ENCODE measurements at places on chromosomes 6 and 20. TPM values are rescaled to one million over a fixed set of nuclear protein-coding genes. Genes with fewer than 3 reads are reported as not detected.

GRCh38 chr6:74603322-74604076 is 602.4 kb downstream of the COL12A1 start:
- no peak for DNase-seq

DNA sequence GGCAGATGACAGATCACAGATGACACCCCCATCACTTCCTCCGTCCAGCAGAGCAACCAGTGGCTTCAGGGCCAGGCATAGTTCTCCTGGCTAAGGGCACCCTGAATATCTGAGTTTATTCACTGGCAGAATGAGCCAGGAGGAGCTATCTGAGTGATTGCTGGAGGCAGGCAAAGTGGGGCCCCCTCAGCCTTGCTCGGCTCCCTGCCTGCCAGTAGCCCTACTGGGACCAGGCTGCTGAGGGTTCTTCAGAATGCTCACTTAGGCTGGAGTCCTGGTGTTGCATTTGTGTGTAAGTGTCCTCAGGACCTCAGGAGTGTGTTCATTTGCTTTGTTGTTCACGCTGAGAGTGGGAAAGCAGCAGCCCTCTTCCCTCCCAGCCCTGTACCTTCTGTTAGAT is 31.2 kb downstream of the CHMP4B start:
- DNase-seq: no peak

GRCh38 chr6:116390581-116390980 is 19.8 kb downstream of the DSE start:
- no peak for DNase-seq

DNA sequence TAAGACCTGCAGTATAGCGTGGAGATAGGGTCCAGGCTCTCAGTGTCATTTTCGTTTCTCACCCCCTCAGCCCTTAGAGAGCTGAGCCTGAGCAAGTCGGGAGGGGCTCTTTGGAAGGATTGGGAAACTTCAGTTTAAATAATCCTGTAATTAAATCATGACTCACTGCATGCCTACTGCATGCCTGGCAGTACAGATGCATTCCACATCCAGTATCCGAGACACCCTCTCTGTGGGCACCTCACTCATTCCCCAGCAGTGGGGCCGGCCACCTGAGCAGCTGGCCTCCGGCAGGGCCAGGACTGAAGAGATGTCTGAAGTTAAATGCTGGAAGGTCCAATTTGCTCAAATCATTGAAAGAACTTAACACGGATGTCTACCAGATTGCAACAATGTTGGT is 316.6 kb downstream of the THBS2 start:
- DNase-seq: no peak

DNA sequence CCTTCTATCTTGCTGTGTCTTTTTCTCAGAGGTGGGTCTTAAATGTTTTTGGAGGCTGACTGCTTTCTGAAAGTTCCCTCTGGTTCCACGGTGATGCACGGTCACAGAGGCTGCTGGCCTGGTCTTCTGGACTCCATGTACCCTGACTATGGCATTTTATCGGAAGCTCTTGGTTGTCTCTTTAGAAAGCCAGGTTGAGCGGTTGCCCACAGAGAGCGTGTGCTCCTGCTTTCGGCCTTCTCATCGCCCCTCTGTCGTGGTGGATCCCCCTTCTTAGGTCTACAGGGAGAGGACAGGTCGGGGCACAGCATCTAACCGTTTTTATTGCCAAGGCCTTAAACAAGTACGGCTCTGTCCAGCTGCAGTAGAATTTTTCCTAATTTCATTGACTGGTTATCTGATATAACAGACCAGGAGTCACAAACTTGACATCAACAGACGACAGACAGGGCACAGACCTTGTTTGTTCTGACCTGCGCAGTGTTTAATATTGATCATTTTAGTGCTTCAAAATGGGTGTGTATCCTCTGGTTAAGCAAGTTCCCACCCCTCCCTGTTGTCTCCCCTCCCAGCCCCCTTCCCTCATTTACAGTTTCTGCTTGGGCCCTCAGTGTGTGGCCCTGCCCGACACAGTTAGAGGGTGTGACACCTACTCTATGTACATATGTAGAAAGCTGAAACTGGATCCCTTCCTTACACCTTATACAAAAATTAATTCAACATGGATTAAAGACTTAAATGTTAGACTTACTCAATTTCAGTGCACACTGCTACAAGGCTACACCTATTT is 24.7 kb downstream of the SYTL3 start:
- no peak for DNase-seq

DNA sequence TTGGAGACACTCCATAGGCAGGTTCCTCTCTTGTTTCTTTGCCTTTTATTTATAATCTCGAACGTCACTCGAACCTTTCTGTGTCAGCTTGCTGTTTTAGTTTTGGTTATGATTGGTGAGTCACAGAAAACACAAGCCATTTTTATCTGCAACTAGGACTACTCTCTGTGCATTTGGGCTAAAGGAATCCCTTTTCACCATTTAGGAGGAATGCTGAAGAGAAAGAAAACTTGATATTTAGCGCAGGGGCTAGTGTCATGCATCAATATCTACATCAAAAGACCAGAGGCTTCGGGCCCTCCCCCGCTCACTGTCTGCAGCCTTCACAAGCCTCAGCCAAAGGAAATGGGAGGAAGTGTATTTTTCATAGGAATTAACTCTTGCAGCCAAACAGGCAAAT is 507.8 kb upstream of the CITED2 start:
- DNase-seq: no peak

DNA sequence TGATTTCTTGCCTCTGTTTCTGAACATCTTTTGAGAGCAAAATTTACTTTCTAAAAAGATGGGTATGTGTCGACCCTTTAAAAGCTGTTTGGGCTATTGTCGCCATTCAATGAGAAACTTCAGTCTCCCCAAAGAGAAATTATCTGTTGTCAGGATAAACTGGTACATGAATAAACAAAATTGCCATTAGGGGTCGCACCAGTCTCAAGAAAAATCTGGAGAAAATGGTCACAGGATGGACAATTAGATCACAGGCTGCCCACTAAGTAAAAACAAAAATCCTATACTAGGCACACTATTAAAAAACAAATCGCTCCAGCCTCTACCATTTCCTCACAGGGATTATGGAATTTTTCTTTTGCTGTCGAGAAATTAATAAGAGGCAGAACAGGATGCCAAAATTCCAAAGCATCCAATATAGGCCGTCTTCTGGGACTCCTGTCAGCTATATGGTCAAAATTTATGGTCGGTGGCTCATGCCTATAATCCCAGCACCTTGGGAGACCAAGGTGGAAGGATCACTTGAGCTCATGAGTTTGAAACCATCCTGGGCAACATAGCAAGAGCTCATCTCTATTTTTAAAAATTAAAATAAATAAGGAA is 5.5 kb upstream of the HLA-E start:
- DNase-seq: peak; percentile 13

DNA sequence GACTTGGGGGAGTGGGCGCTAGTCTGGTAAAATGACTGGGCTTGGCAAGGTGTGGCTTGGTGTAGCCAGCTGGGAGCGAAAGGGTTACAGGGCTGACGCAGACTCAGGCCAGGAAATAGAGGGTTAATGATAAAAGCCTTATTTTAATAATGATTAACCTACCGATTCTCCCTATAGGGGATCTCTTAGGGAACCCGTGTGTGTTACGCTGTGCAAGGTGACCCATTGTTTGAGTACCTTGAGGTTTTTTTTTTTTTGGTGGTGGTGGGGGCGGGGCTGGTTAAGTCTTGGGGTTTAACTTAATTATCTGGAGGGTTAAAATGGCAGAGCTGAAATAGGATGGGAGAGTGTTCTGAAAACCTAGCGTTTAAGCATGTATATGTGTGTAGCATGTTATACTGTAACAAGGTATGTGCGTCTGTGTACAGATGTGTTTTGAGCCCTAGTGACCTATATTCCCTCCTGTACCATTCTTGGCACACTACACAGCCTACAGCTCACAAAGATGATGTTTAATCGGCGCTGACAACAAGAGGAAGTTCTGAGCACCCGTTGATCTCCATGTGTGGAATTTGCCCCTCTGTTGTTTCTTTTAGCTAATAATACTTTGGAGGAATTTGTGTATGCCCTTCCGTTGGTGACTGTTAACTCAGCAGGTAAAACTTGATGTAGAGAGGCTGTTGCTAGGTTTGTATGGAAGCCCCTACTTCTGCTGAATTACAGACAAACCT is 1.3 kb downstream of the CARMIL1 start:
- no peak for DNase-seq

DNA sequence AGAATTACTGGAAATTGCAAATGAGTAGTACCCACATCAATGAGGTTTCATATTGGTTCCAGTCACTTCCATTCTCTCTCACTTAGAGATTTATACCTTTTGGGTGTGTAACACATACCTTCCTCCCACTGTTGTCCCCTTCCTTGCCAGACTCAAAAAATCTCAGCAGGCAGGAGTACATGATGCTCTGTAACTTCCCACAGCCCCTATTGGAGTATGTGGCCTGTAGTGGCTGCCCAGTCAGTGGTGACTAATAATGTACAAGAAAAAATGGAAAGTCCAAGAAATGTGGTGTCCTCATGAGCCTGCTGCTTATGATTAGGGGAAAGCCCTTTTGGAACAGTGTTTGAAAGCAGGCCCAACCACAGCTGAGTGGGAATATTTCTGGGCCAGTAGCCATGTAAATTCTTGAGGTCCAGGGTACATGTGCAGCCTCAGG is 312.0 kb downstream of the ZFAND3 start:
- DNase-seq: no peak

- no peak for DNase-seq
Observed at GRCh38 chr20:56788671-56789610, 159.8 kb downstream of the TFAP2C start.

GRCh38 chr6:74114428-74114827 is 418.4 kb downstream of the CD109 start:
- no peak for DNase-seq

GRCh38 chr6:105786890-105787655 is 299.1 kb upstream of the PRDM1 start:
- no peak for DNase-seq

DNA sequence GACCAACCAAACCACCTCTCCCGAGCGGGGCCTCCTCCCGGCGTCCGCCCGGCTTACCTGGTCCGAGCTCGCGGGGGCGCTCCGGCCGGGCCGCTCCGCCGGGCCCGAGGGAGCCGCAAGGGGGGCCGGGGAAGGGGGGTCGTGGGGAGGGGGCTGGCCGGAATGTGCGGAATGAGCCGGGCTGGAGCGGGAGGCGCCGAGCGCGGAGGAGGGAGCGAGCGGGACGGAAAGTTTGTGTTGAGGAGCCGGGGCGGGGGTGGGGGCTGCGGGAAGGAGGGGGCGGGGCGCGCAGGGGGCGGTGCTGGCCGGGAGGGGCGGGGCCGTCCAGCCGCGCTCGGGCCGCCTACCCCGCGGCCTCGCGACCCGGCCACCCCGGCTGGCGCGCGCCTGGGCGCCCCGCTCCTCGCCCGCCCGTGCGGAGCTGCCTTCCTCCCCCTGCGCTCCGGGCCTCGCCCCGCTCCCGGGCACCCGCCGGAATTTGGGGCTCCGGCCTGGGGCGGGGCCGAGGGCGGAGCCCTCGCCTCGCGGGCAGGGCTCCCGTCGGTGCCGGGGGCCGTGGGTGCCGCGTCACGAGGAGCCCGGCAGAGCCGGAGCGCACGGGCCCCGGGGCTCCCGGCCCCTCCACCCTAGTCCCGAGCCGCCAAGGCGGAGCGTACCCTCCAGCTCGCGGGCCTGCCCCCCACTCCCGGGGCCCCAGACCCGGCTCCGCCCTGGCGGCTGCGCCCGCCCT is at the start of gene TEAD3:
TEAD3 (minus strand) TSS at position 239 of the 730 bp plus-strand sequence.
- peak; percentile 24 for DNase-seq

GRCh38 chr20:8216375-8217200 is 84.5 kb downstream of the PLCB1 start:
- DNase-seq: no peak

GRCh38 chr20:59161721-59162120 is 1.9 kb upstream of the ZNF831 start:
- DNase-seq: no peak

GRCh38 chr6:49839957-49840356 is 26.4 kb downstream of the CRISP1 start:
- DNase-seq: no peak

- no peak for DNase-seq
Observed at GRCh38 chr6:91083211-91083610, 496.3 kb upstream of the MAP3K7 start.

DNA sequence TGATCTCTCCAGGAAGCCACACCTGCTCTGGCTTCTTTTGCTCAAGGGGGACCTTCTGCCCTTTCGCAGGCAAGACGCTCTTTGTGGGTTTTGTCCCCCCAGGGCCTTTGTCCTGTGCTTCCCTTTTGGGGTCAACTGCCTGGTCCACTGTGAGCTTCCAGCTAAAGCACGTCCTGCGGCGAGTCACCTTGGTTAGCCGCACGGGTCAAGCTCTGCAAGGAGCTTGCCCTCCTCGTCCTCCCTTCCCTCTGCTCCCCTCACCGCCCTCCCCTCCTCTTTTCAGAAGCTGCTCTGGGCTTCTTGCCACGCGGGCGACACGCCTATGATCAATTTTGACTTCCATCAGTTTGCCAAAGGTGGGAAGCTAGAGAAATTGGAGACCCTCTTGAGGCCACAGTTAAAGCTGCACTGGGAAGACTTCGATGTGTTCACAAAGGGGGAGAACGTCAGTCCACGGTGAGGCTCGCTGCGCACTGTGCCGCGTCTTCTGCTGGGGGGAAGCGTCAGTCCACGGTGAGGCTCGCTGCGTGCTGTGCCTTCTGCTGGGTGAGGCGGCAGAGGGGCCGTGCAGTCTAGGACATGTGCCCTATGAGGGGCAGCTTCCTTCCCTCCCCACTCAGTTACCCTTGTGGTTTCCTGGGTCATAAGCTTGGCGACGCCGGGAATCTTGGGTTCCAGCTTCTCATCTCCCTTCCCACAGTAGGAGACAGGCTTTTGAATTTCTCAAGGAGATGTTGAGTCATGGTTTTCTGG is 80.2 kb downstream of the SYNJ2 start:
- DNase-seq: no peak

DNA sequence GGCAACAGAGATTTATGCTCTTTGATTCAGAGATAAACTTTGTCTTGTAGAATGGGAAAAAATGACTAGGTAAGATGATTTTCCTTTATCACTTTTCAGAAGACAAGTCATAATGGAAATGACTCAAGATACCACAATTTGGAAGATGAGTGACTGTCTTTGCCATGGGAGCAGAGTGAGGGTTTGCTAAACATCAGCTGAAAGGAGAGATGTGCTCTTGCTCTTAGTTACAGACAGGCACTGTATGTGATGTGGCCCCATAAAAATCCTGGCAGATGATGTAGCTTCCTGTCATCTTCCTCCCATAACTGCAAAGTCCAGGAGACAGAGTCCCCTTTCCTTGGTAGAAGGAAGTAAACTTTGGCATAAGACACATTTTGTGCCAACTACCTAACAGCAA is 47.6 kb downstream of the BACH2 start:
- no peak for DNase-seq

UNC93A gene
- not detected for polyA plus RNA-seq

TFAP2B gene
- polyA plus RNA-seq: not detected

PERP gene
- polyA plus RNA-seq: 57.7 TPM

RAET1L gene
- polyA plus RNA-seq: not detected

HS3ST5 gene
- 1.9 TPM for polyA plus RNA-seq

RFX6 gene
- polyA plus RNA-seq: not detected

LEMD2 gene
- polyA plus RNA-seq: 49.4 TPM

PAX1 gene
- polyA plus RNA-seq: not detected

KLC4 gene
- 81.2 TPM for polyA plus RNA-seq
